ENCODE measurements at places on chromosomes 7 and 10. TPM values are rescaled to one million over a fixed set of nuclear protein-coding genes. Genes with fewer than 3 reads are reported as not detected.

GRCh38 chr10:32376097-32376496 lies 29.1 kb upstream of the EPC1 start:
- DNase-seq: no peak

Gene ODAD2
- total RNA-seq: 2.0 TPM

DNA sequence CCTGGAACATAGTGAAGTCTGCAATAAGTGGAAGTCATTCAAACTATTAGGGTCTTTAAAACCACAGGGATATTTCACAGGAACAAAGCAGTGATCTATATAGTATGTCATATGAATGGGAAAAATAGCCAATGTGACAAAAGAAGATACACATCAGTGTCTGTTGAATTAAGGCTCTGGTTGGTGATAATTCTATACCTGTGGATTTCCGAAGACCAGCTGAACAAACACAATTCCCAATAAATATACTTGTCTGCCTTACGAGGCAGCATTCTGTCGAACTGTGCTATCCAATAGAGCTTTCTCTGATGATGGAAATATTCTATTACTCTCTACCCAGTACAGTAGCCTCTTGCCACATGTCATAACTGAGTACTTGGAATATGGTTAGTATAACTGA lies 55.9 kb upstream of the CAV2 start:
- no peak for DNase-seq

DNA sequence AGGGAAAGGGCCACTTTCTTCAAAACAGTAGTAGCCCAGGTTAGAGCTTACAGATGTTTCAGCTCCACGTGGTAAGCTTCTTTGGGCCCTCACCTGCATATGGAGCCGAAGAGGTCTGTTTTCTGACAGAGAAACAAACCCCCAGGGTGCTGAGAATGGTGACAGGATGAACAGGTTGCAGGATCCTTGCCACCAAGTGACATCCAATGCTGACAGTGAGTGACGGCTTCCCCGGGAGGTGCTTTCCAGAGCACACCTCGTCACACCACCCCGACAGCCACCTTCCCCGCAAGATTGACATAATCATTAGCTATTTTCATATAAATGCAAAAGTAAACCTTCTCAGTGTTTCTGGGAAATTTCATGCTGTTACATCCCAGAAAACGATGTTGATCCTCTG lies 109.3 kb upstream of the BTBD16 start:
- no peak for DNase-seq

GRCh38 chr7:24812305-24812945 lies 55.2 kb upstream of the GSDME start:
- no peak for DNase-seq

DNA sequence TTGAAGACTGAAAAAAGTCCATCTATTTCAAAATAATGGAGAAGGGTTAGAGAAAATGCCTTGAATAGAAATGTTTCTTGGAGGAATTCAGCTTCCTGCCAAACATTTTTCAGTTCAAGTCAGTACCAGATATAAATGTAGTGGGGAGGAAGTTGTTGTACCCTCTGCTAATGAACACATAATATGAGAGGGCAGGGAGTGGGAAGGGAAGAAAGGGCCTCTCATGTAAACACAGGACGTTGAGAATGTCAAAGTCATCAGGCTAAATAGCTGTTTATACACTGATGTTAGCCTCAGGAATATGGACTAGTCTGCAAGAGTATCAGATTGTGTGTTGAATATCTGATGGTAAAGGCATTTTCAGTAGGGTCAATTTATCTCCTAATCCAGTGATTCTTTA lies 37.0 kb downstream of the GPR37 start:
- no peak for DNase-seq
